ENCODE measurements at places on chromosomes 1 and 21.

DNA sequence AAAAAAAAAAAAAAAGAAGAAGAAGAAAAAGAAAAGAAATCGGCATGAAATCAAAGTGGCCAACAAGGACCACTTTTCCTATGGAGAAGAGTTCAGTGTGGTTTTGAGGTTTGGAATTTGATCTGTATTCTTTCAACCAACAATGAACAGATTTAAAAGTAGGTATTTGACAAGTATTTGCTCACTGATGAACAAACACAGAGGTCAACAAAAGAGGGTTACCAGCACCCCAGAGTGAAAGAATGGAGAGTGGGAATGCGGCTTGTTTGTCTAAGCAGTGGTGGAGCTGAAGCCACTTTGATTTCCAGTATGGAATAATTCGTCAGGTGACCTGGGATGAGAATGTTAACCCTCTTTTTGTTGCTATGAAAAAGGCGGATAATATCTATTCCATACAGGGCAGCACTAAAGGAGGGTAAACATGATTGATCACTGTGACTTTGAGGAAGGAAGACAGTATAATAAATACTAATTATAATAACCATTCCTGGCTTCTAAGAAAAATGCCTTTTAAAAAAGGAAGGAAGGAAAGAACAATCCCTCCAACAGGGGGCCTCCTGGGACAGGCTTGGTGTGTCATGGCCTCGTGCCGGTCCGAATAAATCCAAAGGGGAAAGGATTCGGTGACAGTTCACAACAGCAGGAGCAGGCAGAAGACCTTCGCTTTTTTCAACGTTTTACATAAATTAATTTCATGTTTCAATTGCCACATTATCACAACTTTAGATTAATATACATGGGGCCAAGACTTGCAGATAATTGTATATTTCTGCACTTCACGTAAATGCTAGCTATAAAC lies 37.2 kb upstream of the SIM2 start:
- DNase-seq: no peak

DNA sequence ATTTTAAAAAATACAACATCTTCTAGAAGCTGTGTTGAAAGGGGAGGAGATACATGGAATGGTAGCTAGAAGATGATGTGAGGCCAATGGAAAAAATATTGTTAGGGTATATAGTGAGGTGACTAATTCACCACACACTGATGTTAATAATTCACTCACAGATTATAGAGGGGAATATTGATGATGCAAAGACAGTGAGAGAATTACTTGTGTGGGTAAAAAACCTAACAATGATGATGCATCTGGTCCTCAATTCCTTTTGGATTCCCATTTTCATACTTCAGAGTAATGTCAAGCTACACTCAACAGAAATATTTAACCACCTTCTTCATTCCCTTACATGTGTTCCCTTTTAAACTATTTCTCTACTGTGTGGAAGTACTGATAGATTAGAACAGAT lies 169.5 kb upstream of the DPYD start:
- no peak for DNase-seq

DNA sequence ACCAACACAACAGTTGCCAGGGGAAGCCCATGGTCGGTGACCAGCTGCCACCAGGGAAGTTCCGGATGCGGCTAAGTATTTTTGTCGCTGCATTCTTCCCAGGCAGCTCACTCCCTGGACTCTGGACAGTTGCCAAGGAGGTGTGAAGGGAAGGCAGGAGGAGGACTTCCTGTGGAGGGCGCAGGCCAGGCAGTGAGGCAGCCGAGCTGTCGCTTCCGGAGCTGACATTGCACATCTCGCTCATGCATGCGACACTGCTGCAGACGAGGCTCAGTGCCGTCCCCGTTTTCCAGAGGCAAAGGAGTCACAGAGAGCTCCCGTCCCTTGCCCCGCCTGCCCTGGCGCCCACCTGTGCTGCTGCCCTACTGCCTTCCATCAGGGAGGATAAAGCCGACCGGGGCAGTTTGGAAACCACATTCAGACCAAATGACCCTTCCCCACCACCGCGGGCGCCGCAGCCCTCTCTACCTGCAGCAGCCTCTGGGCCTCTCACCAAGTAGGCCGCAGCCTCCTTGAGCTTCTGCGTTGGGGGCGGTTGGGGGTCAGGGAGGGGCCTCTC lies 81.4 kb downstream of the NENF start:
- no peak for DNase-seq

GRCh38 chr1:32741413-32742198 lies 39.0 kb upstream of the SYNC start:
- DNase-seq: no peak

DNA sequence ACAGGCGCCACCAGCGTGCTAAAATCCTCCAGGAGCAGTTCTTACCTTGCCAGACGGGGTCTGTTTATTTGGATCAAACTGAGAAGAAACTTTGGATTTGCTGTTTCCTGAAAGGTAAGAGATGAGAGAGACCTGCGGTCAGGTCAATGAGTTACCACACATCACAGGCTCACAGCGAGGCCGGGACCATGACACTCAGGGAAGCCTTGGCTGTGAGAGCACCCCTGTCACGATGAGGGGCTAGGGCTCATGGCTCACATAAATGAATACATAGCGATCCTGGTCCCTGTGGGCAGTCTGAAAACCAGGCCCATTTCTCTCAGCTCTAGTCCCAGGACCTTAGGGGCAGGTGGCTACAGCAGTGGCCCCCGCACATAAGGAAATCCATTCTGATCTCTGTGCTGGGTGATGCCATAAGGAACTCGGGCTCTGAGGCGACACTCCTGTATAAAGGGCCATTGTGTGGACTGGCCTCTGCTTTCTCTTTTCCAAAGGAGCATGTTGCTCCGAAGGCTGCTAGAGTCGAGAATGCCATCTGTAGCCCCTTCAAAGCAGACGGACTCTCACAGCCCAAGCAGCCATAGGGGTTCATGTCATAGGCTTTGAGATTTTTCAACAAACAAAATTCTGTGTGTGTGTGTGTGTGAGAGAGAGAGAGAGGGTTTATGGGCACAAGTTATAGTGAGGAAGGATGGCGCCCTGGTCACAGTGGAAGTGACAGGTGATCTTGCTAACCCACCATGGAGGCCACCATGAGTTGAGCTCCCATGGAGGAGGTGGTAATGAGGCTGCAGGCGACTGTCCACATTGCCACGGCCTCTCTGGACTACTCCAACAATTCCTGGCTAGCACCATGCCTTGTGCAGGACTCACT lies 9.0 kb upstream of the SRM start:
- no peak for DNase-seq

GRCh38 chr21:33619726-33620125 lies 21.8 kb downstream of the CRYZL1 start:
- no peak for DNase-seq

GRCh38 chr1:174682419-174683008 lies 234.8 kb downstream of the GPR52 start:
- DNase-seq: no peak

GRCh38 chr1:65265651-65266351 lies 43.5 kb upstream of the DNAJC6 start:
- no peak for DNase-seq

GRCh38 chr1:117534995-117535467 lies 70.8 kb upstream of the TENT5C start:
- DNase-seq: peak; percentile 32

GRCh38 chr1:170326186-170326585 lies 180.4 kb downstream of the NTMT2 start:
- no peak for DNase-seq

- DNase-seq: no peak
These were observed at the start of gene CR2 for GRCh38 chr1:207454046-207454964. TSS of gene CR2 (plus strand) at chr1:207454328. CDS start at chr1:207454419, 91 bp downstream.

- DNase-seq: no peak
These were observed 46.8 kb upstream of the LAPTM5 start for GRCh38 chr1:30804352-30804751.

- DNase-seq: no peak
These were observed 65.0 kb downstream of the PRSS38 start for GRCh38 chr1:227880342-227880924.

DNA sequence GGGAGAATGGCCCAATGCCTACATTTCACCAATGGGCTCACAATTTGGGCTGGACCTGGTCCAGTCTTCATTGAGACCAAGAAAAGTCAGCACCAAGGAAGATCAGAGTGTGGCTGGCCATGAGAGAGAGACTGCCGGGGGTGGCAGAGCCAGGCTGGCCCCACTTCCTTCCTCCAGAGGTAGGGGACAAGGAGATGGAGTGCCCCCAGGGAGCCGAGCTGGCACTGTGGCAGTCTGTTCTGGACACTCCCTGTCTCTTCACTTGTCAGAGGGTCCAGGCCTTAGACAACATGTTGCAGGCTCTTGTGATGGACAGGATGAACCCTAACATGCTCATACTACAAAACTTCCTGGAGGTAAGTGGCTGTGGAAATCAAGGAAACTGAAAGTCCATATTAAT lies 27.7 kb downstream of the INAVA start:
- DNase-seq: no peak

GRCh38 chr1:174040387-174040786 lies 18.2 kb upstream of the RC3H1 start:
- peak; percentile 34 for DNase-seq

- no peak for DNase-seq
These were observed 60.7 kb upstream of the CDC42BPA start for GRCh38 chr1:227378871-227379554.

DNA sequence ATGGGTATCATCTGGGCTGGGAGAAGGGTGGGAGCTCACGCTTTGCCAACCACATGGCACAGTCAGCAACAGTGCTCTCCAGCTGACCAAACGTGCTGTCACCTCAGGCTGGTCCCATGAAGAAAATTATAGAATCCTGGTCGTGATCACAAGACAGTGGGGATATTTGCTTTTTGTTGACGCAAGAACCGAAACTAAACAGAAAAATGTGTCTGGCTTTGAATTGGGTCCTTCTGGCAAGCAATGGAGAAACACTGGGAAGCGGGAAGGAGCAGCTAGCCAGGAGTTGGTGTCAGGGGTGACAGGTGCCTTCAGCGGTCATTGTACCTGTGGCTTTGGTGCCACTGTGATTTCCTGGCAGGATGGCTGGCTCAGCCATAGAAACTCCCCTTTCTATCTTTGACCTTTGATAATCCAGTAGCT lies 304.8 kb downstream of the PAPPA2 start:
- DNase-seq: no peak

GRCh38 chr1:95085376-95085775 lies 12.6 kb upstream of the ALG14 start:
- no peak for DNase-seq

DNA sequence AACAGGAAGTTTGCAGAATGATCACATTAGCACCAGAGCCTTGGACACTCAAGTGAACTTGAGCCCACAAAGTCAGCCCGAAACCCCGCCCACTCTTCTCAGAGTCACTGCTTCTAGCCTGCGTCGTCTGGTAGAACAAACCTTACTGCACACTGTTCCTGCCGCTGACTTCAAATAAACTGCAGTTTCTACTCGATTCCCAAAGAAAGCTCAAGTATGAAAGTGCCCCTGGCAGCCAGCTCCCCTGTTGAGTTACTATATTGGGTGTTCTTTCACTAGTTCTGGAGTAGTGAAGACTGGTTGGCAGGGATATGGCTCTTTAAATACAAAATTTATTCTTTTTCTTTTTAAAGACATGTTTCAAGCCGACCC lies 164.7 kb downstream of the GALNT2 start:
- DNase-seq: no peak

GRCh38 chr1:17451731-17452130 lies 12.3 kb upstream of the RCC2 start:
- DNase-seq: no peak

- no peak for DNase-seq
These were observed 761 bp downstream of the TNNT2 start for GRCh38 chr1:201376464-201377374.

- DNase-seq: no peak
These were observed 1.5 kb downstream of the GPATCH4 start for GRCh38 chr1:156599811-156600210.

- DNase-seq: no peak
These were observed 196.0 kb downstream of the CRB1 start for GRCh38 chr1:197464044-197464443.

- DNase-seq: no peak
These were observed 567.6 kb downstream of the MRPL39 start for GRCh38 chr21:25039461-25040380.

DNA sequence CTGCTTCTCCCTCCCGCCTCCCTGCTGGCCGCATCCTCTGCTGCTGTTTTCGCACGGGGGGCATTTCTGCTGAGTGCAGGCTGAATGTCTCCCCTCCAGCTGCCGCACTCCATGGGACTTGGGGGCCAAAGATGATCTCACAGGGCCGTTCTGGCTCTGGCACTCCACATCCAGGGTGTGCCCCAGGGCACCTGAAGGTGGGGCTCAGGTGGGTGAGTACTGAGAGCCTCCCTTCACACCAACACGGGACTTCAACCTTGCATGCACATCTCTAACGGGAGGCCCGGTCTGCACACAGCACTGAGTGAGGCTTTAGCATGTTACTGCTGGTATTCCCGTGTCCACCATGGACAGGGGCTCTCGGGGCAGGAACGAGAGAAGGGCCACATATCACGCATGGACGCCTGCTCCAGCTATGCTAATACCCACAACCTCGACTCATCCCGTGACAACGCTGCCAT lies 88.9 kb downstream of the DMRTB1 start:
- no peak for DNase-seq

- DNase-seq: no peak
These were observed 138.9 kb upstream of the DMRTA2 start for GRCh38 chr1:50562106-50562505.

DNA sequence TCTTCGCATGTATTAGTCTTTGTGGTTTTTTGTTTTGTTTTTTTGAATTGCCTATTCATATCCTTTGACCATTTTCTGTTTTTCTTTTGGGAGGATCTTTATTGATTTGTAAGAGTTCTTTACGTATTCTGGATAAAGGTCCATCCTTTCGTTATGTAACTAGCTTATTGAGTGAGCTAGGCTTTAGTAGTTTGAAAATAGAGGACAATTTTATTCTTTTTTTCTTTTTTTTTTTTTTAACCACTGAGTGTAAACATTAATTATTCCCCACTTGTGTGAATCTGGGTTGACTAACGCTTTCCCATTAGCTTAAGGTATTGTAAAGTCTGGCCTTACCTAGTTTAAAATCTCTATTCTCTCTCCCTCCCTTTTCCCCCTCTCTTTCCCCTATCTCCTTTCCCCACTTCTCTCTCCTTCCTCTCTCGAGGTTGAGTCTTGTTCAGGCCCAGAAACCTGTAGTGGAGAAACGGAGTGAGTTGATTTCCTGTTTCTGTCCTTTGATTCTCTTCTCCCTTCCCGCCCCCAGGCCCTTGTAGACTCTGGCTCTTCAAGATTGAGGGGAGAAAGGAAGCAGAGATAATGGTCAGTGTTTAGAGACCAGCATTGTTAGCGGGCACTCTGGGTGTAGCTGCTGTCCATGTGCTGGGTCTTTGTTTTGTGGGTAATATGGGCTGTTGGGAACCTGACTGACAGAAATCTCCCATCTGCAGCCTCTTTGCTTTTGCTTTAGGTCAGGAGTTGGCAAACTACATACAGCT lies 1.5 kb downstream of the MORC3 start:
- no peak for DNase-seq

DNA sequence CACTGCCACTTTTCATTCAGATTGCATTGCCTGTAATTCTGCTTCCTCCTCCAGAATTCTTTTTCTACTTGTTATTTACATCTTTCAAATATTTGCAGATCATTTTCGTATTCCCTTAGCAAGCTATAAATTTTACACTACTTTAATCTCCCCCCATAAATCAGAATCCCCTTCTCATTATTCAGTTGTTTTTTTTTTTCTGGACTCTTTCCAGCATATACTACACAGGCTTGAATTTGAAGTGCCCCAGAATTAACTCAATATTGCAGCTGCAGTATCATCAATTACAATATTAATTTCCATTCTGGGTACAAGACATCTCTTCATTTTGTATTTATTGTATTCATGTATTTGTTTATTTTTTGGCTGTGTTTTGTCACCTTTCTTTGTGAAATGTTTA lies 1494.3 kb downstream of the AMY1C start:
- DNase-seq: no peak

- no peak for DNase-seq
These were observed 40.6 kb downstream of the KCNC4 start for GRCh38 chr1:110250749-110251148.

Measured in NCI-H187 (cell line).